ENCODE measurements at places on chromosomes 16 and 17.

- H3K27me3 ChIP-seq, result peaks cover 23% of the 10 kb centered on the region
- no peak overlapping the region for H3K4me3 ChIP-seq
- H3K27ac ChIP-seq, result no peak overlapping the region
- ATAC-seq, result no peak
These were observed 77.7 kb upstream of the CLEC3A start for GRCh38 chr16:77944631-77945030.

DNA sequence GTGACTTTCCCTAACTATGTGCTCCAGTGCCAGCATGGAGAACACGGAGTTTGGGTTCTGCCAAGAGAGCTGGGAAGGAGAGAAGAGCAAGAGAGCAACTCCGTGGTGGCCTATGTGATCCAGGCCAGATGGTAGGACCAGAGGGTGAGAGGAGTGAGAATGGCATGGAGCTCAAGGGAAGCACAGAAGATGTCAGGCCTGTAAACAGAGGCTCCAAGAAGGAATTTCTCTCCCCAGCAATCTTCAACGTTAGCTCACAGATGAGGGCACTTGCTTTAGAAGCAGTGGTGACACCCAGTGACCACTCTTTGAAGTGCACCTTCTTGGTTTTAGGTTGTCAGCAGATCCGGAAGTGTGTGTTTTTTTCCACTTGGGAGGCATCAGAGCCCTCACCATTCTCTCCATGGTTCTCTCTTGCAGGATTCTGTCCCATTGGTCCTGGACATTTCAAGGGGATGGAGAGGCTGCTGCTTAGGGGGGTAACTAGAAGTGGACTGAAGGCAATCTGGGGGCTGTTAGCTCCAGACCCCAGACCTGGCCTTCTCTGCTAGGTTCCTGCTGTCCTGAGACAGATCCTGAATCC lies 18.1 kb upstream of the TMEM98 start:
- H3K36me3 ChIP-seq, result no peaks in the 10 kb centered on the region
- peaks cover 21% of the 10 kb centered on the region for H3K4me1 ChIP-seq
- no peak overlapping the region for H3K27ac ChIP-seq
- no peak overlapping the region for H3K4me3 ChIP-seq
- ATAC-seq, result peak; percentile 69
- H3K27me3 ChIP-seq, result peaks cover 16% of the 10 kb centered on the region

DNA sequence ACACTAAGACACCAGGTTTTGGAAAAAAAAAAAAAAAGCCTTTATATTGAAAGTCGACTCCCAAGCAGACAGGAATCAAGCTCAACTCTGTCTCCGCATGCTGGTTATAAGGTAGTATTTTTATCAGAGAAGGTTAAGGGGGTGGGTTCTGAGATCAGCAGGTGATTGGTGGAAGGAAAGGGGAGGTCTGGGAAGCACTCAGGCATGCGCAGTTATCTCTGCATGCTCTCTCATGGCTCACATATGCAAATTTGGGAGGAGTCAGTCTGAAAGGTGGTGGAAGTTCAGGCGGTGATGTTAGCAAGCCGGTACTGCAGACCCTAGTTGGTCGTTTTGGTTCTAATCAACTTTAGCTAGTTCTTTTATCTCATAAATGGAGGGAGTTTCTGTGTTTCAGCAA lies 357.6 kb upstream of the C16orf82 start:
- no peaks in the 10 kb centered on the region for H3K36me3 ChIP-seq
- ATAC-seq, result no peak
- no peaks in the 10 kb centered on the region for H3K4me1 ChIP-seq
- no peak overlapping the region for H3K4me3 ChIP-seq
- no peaks in the 10 kb centered on the region for H3K27me3 ChIP-seq

DNA sequence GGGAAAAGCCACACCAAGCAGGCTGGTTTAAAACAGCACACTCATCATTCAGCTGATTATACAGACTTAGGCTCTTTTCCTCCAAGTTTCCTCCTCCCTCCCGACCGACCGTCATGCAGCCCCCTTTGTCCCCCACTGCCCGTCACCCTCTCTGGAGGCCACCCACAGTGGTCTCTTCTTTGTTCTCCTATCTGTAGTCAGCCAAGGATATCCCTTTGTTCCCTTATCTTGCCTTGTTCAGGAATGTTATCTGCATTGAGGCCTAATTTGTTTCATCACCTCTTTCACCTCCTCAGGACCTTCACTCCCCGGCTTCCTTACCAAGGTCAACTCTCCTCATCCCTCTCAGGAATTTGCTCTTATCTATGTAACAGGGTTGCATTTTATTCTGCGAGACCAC lies 186.4 kb upstream of the CDH13 start:
- H3K27me3 ChIP-seq, result peaks cover 32% of the 10 kb centered on the region
- ATAC-seq, result no peak
- no peak overlapping the region for H3K4me3 ChIP-seq
- H3K4me1 ChIP-seq, result no peaks in the 10 kb centered on the region
- H3K27ac ChIP-seq, result no peak overlapping the region
- H3K36me3 ChIP-seq, result no peaks in the 10 kb centered on the region

DNA sequence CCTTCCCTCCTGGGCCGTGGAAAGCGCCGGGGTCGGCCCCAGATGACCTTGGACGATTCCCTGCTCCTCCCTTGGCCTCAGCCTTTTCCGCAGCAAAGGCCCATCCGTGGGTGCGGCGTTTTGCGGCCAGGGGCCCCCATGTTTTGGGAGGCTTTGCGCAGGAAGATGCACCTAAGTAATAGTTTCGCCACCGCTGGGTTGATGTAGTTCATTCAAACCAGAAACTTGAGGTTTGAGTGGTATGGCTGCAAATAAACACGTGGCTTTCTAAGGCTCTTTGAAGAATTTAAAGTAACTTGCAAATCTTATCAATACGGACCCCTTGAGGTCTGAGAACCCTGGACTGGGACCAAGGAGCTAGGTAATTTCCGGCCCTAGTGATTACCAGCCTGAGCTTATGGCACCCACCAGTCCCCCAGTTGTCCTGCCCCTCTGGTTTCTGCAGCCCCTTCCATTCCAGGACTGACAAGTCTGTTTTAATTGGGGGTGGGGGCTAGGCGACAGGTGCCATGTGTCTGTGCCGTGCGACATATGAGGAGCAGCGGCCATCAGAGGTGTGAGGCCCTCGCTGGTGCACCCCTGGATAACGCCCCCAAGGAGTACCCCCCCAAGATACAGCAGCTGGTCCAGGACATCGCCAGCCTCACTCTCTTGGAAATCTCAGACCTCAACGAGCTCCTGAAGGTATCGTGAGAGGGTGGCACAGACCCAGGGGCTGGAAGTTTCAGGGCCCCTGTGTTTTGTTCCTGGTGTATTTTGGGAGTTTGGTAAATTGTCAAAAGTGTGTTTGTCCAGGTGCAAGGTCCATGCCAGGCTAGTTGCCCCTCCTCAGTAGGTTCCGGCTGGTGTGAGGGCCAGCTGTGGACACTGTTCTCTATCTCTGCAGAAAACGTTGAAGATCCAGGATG lies 834 bp downstream of the MRPL12 start:
- ATAC-seq, result peak; percentile 1
- peaks cover 77% of the 10 kb centered on the region for H3K36me3 ChIP-seq
- H3K4me3 ChIP-seq, result peak overlapping the region; percentile 94
- no peaks in the 10 kb centered on the region for H3K27me3 ChIP-seq

DNA sequence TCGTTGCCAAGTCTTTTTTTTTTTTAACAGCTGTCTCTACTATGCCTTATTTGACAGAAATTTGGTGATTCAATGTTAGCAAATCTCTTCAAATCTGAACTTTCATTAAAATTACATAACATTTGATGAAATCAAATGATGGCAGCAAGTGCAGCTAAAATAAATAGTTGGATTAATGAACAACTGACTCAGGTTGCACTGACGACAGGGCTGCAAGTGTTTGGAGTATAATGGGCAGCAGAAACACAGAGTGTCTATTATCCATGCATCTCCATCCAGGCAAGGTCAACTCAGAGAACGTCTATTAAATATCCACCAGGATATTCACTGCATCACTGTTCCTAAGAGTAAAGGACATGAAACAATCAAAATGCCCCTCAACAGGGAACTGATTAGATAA lies 109.8 kb downstream of the SLC39A11 start:
- no peaks in the 10 kb centered on the region for H3K36me3 ChIP-seq
- no peaks in the 10 kb centered on the region for H3K27me3 ChIP-seq
- H3K27ac ChIP-seq, result peak overlapping the region; percentile 61
- no peak for ATAC-seq

Measured in activated T-helper 17 cell treated with anti-CD3 and anti-CD28 coated beads, Interleukin-2, amount 50 U/mL, for 72 hours (primary cell).